ENCODE measurements at places on chromosomes 3 and 15. TPM values are rescaled to one million over a fixed set of nuclear protein-coding genes. Genes with fewer than 3 reads are reported as not detected.

DNA sequence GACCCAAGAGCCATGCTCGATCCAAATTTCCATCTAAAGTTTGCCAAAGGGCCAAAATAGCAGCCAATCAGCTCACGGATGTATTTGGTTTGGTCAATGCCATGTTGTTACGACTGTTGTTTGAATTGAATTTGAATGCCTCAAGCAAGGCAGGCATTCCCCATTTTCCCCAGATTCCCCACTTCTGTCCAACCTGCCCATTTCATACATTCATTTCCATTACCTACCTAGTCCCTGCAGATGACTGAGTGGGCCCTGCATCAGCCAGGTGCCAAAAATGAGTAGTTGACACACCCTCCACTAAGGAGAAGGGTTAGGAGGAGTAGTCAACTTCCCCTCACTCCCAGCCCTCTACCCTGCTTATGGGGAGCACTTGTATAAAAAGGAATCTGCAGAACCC, 51.7 kb downstream of the ANXA2 start:
- DNase-seq: no peak

- no peak for DNase-seq
Measured at GRCh38 chr3:3618623-3619022, 180.6 kb upstream of the LRRN1 start.

Gene PHLDB2
- polyA plus RNA-seq: 71.9 TPM

Gene ZIC1
- polyA plus RNA-seq: 0.93 TPM

Gene SLC6A1
- 1.4 TPM for polyA plus RNA-seq
